Activated B cell treated with CpG ODN at 0.5 μM for 24 hours (primary cell): ENCODE measurements at places on chromosomes 4 and X.

- DNase-seq = no peak
- no peak overlapping the region for H3K27ac ChIP-seq
- H3K4me1 ChIP-seq = no peaks in the 10 kb centered on the region
- H3K36me3 ChIP-seq = no peaks in the 10 kb centered on the region
- H3K4me3 ChIP-seq = no peak overlapping the region
- H3K27me3 ChIP-seq = no peaks in the 10 kb centered on the region
Observed at GRCh38 chr4:30950737-30951136, 230.6 kb downstream of the PCDH7 start.

DNA sequence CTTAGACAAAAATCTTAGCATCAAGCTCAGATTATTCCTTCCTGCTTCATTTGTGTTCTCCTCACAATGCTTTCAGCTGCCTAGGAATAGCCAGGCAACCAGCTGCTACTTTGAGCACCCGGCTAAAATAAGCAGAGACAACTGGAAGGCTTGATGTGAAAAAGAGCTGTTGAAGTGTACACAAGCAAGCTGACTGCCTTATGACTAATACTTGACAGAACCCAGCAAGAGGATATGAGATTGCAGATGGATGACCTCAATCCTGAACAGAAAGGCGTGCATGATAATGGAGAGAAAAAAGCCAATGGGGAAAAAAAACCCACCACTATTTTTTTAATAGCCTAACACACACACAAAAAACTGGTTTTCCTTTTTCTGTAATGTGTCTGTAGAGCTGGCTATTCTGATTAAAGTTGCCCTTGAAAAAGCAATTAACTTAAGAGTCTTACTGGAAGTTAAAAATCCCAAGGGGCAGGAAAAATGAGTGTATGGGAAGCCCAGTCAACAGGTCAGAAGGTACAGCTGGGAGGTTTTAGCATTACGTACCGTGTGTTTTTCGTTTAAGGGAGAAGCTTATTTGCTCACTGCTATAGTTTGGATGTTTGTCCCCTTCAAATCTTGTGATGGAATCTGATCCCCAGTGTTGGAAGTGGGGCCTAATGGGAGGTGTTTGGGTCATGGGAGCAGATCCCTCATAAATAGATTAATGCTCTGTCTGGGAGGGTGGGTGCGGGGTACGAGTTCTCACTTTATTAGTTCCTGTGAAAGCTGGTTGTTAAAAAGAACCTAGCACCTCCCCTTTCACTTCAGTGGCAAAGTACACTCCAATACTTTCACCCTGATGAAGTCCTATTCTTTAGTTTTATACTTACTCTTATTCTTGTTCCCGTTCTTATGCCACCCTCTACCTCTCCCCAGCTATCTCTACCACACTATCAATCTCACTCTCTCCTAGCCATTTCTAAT is 37.1 kb upstream of the HERC6 start:
- H3K36me3 ChIP-seq = no peaks in the 10 kb centered on the region
- DNase-seq = no peak
- H3K27me3 ChIP-seq = no peaks in the 10 kb centered on the region
- no peak overlapping the region for H3K4me3 ChIP-seq

DNA sequence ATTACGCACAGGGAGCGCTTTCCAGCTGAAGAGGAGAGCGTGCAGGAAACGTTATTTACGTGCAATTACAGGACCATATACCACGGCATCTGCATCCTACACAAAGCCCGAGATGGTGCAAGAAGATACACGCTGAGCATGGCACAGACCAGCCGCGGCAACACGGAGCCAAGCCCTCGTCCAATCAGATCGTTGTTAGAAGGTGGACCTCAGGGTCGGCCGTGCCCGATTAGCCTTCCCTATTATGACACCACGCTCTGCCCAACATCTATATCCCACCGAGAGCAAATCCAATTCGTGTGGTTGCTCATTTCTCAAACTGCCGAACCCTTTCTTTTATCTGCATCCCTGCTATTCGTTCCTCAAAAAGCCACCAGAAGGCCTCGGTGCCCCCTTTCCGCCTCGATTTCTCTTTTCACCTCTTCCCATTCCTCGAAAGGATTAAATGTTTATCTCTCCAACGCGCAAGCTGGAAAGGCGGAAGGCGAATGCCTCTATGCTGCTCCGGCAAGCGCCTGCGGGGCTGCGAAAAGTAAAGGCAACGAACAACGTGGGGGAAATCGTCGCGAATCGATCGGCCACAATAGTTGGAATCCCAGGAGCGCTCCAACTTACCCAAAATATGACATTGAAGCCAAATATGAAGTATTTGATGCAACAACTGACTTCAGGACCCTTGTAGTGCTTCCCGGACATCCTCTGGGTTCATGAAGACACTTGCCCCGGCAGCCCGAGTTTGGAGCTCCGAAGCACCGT is 702 bp downstream of the TSPAN5 start:
- H3K36me3 ChIP-seq = no peaks in the 10 kb centered on the region
- H3K4me3 ChIP-seq = peak overlapping the region; percentile 92
- H3K27ac ChIP-seq = peak overlapping the region; percentile 54
- peaks cover 43% of the 10 kb centered on the region for H3K4me1 ChIP-seq
- H3K27me3 ChIP-seq = peaks cover 7% of the 10 kb centered on the region

DNA sequence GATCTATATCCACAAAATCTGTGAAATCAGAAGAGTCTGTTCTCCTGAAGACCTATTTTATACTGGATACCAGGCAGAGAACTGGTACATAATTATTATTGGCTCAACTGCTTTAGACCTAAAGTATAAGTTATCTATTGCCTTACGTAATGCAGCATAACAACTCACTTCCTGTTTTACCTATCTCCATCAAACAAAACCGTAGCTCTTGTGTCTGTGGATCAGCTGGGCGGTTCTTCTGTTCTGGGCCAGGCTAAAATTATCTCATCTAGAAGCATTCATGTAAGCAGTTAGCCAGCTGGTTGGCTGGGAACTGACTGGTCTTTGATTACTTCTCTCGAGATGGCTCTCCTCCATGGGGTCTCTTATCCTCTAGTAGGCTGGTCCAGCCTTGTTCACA is 57.8 kb downstream of the PPP1R2C start:
- no peaks in the 10 kb centered on the region for H3K27me3 ChIP-seq
- no peak for DNase-seq
- peaks cover 7% of the 10 kb centered on the region for H3K4me1 ChIP-seq
- H3K27ac ChIP-seq = no peak overlapping the region

DNA sequence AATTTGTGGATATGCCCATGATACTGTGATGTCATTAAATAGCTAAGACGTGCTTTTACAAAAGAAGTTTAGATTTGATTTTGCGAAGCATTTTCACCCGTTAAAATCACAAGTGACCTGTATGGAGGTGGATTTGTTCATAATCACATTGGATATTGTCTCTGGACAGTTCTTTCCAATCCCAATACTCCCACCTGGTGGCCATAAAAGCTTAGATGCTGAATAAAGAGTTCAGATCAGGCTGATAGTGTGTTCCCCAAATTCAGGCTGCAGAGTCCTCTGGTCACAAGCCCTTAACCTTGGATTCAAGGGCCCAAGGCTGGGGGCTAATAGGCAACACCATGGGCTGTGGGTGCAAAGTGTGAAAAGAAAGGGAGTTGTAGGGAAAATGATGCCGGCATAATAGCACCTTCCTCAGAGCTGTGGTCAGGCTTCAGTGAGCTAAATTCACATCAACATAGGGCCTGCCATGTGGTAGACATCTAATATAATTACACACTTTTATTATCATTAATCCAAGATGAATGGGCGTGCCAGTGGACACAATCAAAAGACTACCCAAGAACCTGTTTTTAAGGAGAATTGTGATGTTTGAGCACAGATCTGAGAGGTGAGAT is 28.1 kb downstream of the SMIM43 start:
- no peaks in the 10 kb centered on the region for H3K36me3 ChIP-seq
- H3K27ac ChIP-seq = no peak overlapping the region
- peaks cover 24% of the 10 kb centered on the region for H3K27me3 ChIP-seq
- no peaks in the 10 kb centered on the region for H3K4me1 ChIP-seq
- H3K4me3 ChIP-seq = no peak overlapping the region

- no peaks in the 10 kb centered on the region for H3K36me3 ChIP-seq
- DNase-seq = no peak
- H3K27ac ChIP-seq = no peak overlapping the region
- peak overlapping the region; percentile 35 for H3K4me3 ChIP-seq
- H3K4me1 ChIP-seq = peaks cover 2% of the 10 kb centered on the region
Observed at GRCh38 chr4:2058264-2059045, 672 bp upstream of the NAT8L start.

DNA sequence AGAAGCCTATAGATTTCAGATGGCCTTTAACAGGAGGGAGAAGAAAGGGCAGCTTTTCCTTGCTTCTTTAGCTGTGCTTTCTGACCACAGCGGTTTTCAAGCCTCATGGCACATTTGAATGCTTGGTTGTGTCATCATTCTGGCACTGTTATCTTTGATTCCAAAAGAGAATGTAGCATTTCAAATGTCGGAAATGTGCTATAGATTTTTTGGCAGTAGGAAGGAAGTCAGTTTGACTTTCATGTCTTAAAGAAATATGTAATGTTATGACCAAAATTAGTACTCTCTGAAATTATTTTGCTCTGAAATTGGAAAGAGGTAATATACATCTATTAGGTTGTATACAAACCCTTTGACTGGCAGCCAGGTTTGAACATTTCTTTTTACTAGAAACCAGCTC is 171.9 kb downstream of the TENM3 start:
- no peak for DNase-seq
- no peaks in the 10 kb centered on the region for H3K4me1 ChIP-seq
- no peak overlapping the region for H3K4me3 ChIP-seq
- no peaks in the 10 kb centered on the region for H3K36me3 ChIP-seq
- H3K27ac ChIP-seq = no peak overlapping the region

DNA sequence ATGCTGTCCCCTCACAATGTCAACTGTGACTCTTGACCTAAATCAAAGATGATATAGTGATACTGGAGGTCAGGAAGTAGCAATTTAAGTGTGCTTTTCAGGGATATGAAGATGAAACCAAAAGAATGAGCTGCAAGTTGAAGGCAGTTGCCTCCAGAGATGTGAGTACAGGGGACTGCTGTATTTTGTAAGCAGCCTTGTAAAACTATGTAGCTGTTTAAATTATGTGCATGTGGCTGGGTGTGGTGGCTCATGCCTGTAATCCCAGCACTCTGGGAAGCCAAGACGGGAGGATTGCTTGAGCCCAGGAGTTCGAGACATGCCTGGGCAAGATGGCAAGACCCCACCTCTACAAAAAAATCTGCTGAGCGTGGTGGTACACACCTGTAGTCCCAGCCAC is 15.1 kb upstream of the TNIP2 start:
- peaks cover 13% of the 10 kb centered on the region for H3K4me1 ChIP-seq
- H3K4me3 ChIP-seq = no peak overlapping the region

- H3K4me3 ChIP-seq = peak overlapping the region; percentile 60
- H3K4me1 ChIP-seq = peaks cover 66% of the 10 kb centered on the region
- H3K36me3 ChIP-seq = peaks cover 55% of the 10 kb centered on the region
- H3K27ac ChIP-seq = peak overlapping the region; percentile 84
- DNase-seq = no peak
- H3K27me3 ChIP-seq = no peaks in the 10 kb centered on the region
Observed at GRCh38 chr4:184387351-184387750, 87.0 kb downstream of the IRF2 start.

GRCh38 chr4:172850838-172851237 is 317.8 kb upstream of the GALNT7 start:
- H3K4me1 ChIP-seq = no peaks in the 10 kb centered on the region
- no peak overlapping the region for H3K27ac ChIP-seq
- DNase-seq = no peak

GRCh38 chr4:749698-750666 is 44.4 kb downstream of the PCGF3 start:
- H3K27ac ChIP-seq = no peak overlapping the region
- no peak for DNase-seq
- H3K4me1 ChIP-seq = no peaks in the 10 kb centered on the region
- peaks cover 49% of the 10 kb centered on the region for H3K36me3 ChIP-seq
- H3K27me3 ChIP-seq = no peaks in the 10 kb centered on the region

- no peak for DNase-seq
- H3K27ac ChIP-seq = no peak overlapping the region
- H3K36me3 ChIP-seq = no peaks in the 10 kb centered on the region
- H3K27me3 ChIP-seq = no peaks in the 10 kb centered on the region
Observed at GRCh38 chrX:38954520-38954919, 153.3 kb downstream of the MID1IP1 start.

DNA sequence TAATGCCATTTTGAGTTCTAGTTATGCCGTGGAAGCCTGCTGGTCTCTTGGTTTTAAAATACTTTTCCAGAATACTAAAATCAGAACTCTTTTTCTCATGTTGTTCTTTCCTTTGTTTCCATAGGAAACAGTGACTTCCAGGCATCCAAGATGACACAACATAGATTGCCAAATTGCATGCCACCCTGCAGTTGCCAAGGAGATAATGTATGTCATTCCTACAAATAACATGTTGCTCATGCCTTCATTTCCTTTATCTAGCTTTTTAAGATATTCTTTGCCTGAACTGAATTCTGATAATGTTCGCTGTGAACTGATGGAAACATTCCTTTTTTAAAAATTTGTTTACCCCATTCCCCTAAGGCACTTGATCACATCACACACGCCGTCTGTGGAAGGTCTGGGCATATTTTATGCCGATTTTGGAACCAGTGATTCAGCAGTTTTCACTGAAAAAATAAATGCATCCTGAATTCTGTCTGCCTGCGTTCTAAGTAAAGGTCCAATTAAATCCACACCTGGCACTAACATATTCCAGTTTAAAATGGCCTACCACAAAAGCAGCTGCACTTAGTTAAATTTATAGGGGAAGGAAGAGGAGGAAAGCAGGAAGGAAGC is 38.0 kb upstream of the COX7B2 start:
- H3K4me1 ChIP-seq = no peaks in the 10 kb centered on the region
- H3K36me3 ChIP-seq = no peaks in the 10 kb centered on the region
- DNase-seq = no peak
- H3K4me3 ChIP-seq = no peak overlapping the region
- no peak overlapping the region for H3K27ac ChIP-seq
